Kidney (tissue), 22 donors: ENCODE measurements at places on chromosomes 2 and 18.

- peak; percentile 27 for DNase-seq
Observed at GRCh38 chr2:233814056-233814835, 36.1 kb downstream of the MROH2A start.

DNA sequence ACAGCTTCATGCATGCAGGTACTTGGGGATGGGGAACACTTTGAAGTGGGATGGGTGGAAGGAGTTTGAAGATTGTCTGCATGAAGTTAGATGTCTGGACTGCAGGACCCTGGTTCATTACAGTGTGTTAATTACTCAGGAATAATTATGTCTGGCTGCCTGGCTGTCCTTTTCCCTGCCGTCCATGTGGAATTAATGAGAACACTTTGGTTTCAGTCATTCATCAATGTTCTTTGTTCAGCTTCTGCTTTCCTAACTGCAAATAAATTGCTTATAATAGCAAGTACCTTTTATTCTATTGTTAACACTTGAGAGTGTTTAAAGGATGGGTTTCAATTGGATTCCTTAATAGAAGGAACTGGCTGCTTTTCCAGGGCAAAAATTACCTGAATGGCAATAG is 35.8 kb downstream of the MTCL1 start:
- DNase-seq, result no peak

- peak; percentile 77 for DNase-seq
Observed at GRCh38 chr2:62197011-62197924, 1.4 kb downstream of the B3GNT2 start.

DNA sequence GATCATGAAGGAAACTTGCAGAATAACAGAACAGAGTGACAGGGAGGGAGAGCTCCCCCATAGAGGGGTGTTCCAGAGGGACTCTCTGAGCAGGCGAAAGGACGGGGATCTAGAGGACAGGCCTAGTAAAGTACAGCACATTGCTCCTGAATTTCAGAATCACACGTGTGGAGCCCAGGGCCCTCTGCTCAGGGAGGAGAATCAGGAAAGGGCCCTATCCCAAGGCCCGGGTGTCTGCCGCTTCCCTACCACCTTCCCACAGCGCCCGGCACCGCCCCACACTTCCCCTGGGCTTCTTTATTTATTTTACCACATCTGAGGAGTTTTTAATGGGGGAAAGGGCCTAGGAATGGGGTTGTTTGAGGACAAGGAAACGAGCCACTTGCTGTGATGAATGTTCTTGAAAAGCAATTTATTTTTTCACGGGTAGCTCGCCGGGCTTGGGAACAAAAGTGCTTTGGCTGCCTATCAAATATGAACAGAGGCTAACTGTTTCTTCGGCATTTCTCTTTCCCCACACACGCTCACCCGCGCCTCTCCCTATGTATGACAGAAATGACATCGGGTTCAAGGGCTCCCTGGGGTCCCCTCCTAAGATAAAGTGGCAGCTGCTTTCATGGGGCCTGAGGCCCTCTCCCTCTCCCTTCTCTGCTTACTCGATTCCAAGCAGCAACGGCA is 79.3 kb upstream of the GLI2 start:
- no peak for DNase-seq

GRCh38 chr2:105641389-105641811 is 103.3 kb upstream of the NCK2 start:
- no peak for DNase-seq

DNA sequence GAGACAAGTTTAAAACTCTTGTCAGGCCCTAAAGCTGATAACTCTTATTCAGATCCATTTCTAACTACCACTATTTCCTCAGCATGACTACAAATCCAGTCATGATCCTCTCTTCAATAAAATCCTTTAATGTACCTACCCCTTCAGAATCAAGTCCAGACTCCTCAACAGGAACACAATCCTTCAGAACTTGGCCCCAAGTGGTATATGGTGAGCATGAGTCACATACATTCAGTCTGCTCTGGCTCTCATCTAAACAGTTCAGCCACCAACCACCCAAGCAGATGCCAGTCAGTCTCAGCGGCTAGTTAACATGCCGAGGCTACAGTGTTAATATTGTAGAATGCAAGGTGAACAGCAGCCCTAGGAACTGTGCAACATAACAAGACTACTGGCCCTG is 9.7 kb downstream of the LMAN2L start:
- no peak for DNase-seq

GRCh38 chr2:19673213-19673791 is 228.5 kb downstream of the TTC32 start:
- DNase-seq, result no peak

DNA sequence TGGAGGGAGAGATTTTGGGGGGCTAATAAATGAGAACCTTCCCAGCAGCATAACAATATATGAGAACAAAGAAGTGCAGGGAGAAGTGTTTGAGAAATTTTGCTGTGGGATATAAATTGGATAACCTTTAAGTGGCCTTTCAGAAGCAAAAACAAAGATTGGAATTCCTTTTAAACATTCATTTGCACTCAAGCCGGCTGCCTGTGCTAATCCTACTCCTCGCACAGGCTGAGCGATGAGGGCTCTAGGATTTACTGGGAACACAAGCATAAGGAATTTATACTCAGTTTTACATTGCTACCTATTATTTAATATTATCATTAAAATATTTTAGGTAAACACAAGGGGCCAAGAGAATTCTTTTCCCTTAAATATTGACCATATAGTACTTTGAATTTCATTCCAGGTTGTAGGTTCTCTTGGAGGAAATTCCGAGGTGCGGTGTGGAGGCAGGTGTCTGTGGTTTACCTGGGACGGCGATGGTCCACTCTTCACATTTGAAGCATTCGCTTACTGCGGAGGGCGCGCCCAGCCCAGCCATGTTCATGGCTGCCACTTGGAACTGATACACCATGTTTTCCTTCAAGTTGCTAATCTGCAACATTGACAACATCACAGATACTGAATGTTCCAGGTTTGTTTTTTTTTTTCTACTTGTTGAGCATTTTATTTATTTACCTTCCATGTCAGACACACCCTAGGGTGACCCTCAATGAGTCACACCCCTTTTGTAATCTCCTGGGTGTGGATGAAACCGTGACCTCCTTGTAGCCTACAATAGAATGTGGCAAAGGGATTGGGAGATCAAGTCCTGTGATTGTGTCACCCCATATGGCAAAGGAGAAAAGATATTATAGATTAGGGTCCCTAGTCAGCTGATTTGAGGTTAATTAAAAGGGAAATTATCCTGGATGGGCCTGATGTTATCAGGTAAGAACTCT is 100.1 kb downstream of the MYOM1 start:
- DNase-seq, result no peak

GRCh38 chr2:43171789-43172188 is 54.6 kb downstream of the ZFP36L2 start:
- no peak for DNase-seq

DNA sequence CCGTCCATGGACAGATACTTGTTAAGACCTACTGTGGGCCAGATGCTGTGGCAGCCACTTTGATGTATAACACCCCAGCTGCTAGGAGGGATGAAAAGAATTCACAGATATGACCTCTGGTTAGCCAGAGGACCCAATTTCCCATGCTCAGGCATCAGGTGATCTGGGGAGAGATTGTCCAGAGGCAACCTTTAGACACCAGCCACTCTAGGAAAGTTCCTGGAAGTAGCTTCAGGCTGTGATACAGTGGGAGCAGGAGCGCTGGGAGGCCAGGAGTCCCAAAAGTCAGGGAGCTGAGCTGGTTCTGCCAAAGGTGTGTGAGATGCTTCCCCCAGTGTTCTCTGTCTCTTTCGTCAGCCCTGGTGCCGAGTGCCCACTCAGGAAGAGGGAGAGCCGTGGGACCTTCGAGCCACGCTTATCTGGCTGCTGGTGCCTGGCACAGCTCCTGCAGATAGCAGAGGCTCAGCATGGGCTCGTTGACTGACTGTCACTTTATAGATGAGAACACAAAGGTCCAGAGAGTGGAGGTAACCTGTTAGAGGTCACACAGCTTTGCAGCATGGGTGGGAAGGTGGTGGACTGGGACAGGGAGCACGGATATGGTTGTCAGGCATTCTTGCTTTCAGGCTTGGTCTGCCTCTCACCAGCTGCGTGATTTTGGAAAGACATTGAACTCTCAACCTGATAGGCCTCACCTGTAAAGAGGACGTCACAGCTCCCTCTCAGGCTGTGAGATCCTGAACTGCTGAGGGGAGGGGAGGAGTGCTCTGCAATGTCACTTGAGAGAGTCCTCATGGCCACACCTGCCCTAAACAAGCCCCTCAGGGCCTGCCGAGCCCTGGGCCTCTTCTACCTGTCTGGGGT is 7.8 kb upstream of the RALB start:
- no peak for DNase-seq

- no peak for DNase-seq
Observed at GRCh38 chr2:140529706-140530105, 1601.1 kb downstream of the LRP1B start.

- no peak for DNase-seq
Observed at GRCh38 chr18:49392352-49392751, 68.1 kb downstream of the DYM start.

DNA sequence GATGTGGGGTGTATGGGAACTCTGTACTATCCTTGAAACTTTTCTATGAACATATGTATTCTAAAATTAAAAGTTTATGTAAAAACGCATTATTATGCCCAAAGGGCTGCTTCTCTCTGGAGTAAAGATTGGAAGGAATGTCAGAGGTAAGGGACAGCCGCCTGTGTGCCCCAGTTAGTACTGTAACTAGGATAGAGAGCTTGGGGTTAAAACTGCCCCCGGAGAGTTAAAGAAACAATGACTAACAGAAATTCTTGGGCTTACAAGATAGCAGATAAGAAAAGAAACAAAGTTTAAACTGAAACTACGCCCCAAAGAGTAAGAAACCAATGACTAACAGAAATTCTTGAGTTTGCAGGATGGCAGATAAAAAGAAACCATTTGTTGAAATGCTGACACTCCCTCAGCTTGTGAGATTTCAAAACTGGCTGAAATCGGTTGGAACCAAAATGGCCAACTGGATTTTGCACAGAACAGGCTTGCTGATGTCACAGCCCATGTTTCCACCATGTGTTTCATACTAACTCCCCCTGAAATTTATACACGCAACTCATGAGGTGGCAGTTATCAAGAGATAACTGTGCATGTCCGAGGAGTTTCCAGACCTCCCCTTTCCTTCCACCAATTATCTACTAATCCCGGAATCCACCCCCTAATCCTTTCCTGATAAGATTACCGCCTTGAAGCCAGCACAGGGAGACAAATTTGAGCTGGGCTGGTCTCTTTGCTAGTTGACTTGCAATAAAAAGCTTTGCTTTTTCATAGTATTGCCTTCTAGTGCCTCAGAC is 8.7 kb upstream of the TXNDC2 start:
- DNase-seq, result no peak

GRCh38 chr2:157971702-157972101 is 95.6 kb upstream of the ACVR1 start:
- DNase-seq, result no peak

- DNase-seq, result no peak
Observed at GRCh38 chr18:56709463-56709862, 58.3 kb downstream of the WDR7 start.

DNA sequence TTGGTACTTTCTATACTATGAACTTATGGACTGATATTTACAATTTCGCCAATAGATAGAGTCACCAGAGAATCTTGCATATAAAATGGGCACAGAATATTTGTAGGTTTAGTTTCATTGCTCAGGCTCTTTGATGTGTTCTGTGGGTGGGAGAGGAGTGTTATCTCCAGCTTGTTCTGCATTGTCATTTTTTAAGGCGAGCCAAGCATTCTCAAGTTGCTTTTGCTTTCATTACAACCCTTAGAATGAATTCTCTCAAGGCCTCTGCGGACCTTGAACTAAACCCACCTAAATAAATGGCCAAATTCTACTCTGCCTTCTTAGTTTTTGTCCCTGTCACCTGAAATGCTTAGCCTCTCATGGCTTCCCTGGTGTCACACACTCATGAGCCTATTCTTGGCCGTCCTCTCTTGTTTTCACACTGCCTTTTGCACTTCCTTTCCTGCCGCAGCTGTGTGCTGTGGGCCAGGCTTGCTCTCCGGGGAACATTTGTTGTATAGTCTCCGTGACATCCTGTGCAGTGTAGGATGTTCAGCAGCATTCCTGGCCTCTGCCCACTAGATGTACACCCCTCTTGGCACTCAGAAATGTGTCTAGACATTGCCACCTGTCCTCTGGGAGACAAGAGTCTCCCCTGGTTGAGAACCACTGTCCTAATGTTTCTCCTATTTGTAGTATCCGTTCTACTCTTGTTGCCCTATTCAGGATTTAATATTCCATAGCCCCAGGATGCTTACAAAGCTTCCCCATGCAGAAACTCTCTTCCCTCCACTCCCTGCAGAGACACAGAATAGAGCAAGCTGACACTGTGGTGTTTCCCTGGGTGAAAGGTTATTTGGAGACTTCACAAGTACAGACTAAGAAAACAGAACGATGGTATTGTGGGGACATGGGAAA is 255.6 kb downstream of the PTPRM start:
- DNase-seq, result no peak
